ENCODE measurements at places on chromosomes 11 and 22.

- no peak for DNase-seq
Observed at GRCh38 chr11:97364047-97364446, 974.2 kb downstream of the JRKL start.

DNA sequence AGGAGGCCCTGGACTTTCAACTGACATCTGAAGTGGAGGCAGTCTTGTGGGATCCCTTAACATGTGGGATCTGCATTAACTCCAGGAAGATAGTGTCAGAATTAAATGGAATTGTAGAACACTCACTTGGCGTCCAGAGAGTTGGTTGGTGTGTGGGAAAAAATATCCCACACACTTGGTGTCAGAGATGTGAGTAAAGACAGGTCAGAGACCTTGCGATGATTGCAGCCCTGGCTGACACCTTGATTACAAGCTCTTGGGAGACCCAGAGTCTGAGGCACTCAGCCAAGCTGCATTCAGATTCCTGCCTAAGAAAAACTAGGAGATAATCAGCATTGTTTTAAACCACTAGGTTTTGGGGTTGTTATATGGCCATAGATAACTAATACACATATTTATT, 7.2 kb upstream of the TPCN2 start:
- no peak for DNase-seq

GRCh38 chr11:17238377-17238776, 30.6 kb upstream of the PIK3C2A start:
- DNase-seq = no peak

- DNase-seq = no peak
Observed at GRCh38 chr11:74559110-74559933, 33.1 kb upstream of the POLD3 start.

GRCh38 chr11:65274735-65275682, 13.2 kb downstream of the POLA2 start:
- DNase-seq = no peak

- DNase-seq = no peak
Observed at GRCh38 chr22:22916215-22916951, 28.8 kb downstream of the IGLL5 start.

- DNase-seq = no peak
Observed at GRCh38 chr11:108558222-108558621, 35.3 kb downstream of the EXPH5 start.

GRCh38 chr11:78295991-78296930, 107.5 kb downstream of the USP35 start:
- no peak for DNase-seq

- no peak for DNase-seq
Observed at GRCh38 chr11:1529286-1529685, 42.7 kb upstream of the MOB2 start.

GRCh38 chr11:130644187-130644586, 195.7 kb downstream of the ADAMTS15 start:
- DNase-seq = no peak

DNA sequence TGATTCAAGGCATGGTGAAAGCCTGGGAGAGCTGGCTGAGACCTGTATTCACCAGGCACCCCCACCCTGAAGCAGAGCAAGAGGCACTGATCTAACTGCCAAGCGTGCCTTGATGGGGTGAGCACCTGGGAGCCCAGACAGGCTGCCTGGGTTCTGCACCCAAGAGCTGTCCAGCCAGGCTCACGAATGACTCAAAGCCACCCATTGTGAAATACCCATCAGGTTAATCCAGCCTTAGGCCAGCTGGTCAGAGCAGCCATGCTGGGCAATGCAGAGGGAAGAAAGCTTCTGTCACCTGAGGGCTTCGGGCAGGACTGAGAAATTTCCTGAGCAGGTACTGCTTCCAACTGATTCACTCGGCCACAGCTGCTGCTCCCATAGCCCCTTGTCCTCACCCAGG, 22.1 kb downstream of the THOC5 start:
- DNase-seq = no peak

DNA sequence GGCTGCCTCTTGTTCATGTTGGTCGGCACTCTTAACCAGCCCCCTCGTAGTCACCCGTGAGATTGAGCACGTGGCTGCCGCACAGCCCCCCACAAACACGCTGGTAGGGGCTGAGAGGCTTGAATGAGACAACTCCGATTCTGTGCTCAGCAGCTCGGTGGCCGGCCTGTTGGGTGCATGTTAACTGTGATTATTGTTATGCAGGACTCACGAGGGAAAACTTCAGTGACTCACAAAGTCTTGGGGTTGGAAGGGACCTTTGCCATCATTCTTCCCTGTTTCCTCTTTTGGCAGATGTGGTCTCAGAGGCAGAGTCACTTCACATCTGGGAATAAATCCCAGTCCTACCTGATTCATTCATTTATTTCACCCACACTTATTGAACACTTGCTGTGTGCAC, 75.2 kb downstream of the ADAMTS15 start:
- DNase-seq = no peak

- DNase-seq = no peak
Observed at GRCh38 chr11:121435132-121435531, 17.0 kb upstream of the SORL1 start.

DNA sequence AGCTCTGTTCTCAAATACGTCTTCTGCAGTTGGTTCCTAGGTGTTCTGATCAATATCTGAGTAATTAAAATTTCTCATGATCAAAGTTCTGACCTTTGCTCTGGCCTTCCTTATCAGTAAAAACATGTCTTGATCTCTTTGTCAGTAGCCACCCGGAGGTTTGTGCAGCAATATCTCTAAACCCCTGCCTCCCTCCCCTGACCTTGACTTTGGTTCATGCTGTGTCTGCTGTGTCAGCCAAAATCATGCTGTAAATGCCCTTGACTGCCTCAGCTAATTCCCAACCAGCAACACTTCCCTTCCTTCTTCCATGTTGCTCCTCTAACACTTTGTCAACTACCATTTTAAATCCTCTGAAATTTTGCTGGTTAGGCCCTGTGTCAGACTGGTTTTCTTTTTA, 424.7 kb downstream of the FAM181B start:
- no peak for DNase-seq

DNA sequence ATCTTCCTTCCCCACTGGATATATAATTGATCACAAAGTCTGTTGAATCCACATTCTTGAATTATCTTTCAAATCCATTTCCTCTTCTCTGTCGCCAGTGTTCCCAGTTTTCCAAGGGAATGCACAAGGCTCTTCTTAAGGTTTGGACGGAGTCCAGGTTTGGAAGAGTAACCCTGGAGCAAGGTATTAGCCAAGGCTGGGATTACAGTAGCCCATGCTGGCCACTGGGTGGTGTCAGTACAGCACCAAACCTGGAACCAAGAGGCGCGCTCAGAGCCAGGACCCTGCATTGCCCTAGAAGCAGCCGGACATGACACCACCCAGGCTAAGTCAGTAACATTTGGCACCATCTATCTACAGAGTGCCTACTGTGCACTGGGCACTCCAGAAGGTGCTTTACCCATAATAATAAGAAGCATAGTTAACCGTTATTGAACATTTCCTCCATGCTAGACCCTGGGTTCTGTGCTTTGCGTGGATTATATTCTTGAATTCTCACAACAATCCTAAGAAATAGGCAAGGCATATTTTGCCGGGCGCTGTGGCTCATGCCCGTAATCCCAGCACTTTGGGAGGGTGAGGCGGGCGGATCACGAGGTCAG, 48.0 kb upstream of the CLPB start:
- peak; percentile 32 for DNase-seq

- no peak for DNase-seq
Observed at GRCh38 chr11:123408619-123409455, 21.2 kb upstream of the GRAMD1B start.

GRCh38 chr11:129143335-129143734, 48.8 kb downstream of the ARHGAP32 start:
- DNase-seq = no peak

DNA sequence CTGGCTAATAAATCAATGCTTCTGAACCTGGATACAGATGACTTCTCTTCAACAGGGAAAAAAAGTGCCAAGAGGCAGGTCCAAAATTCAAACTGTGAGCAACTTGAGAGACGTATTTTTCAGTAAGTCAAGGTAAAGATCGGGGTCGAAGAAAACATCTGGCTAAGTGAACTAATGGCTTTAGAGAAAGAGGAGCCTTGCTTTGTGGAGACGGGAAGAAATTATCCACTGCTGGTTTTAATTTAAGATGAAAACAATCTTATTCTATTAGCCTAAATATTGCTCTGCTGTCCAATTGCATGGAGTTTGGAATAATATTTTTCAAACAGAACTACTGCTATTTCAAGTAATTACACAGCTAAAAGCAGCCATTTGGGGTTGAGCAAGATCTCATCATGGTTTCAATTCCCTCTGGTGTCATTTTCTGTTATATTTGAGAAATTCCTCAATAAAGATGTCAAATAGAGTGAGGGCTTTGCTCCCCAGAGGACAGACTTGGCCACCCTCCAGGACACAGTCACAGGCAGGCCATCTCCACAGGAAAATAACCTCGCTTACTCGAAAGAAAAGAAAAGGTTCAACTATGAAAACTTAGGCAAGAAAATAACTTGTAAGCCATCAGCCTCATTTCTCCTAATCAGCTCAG, 29.8 kb downstream of the SCUBE1 start:
- no peak for DNase-seq

GRCh38 chr11:3353066-3353465, 25.9 kb downstream of the ZNF195 start:
- DNase-seq = no peak

GRCh38 chr22:35526333-35526979, 14.2 kb upstream of the RASD2 start:
- DNase-seq = no peak
